CD4-positive, alpha-beta T cell treated with Interleukin-2 at 100 ng/mL for 4 hours (primary cell): ENCODE measurements at places on chromosomes 2 and 18.

GRCh38 chr2:240965905-240966456, 32.4 kb upstream of the SNED1 start:
- DNase-seq, result no peak

DNA sequence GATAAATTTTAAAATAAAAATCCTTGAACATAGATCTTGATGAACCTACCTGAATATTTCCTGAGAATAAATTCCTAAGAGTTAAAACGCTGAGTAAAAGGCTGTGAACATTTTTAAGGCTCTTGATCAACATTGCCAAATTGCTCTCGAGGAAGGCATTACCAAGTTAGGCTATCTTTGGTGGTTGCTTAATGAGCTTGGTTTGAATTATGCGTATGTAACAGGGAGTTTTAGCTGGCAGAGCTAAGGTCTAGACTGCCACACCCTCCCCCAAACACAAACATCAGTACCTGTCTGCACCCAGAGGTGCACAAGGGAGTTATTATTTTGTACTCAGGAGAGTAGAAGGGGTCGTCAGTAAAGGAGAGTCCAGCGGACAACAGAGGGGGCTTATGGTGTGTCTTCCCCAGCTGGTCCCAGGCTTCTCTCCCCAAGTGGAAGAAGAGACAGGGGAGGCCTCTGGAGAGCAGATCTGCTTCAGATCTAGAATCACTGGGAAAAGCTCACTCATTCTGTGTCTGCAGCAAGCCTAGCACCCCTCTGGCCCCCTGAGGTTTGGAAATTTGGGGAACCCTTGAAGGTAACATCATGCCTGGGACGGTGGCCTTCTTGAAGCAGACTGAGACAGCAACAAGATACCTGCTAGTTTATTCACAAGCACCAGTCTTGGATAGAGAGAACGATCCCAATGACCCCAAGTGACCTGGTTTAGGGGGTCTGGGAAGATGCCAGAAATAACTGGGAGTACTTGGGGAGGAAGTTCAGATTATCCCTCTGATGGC, 197.2 kb upstream of the ID2 start:
- DNase-seq, result peak; percentile 40

DNA sequence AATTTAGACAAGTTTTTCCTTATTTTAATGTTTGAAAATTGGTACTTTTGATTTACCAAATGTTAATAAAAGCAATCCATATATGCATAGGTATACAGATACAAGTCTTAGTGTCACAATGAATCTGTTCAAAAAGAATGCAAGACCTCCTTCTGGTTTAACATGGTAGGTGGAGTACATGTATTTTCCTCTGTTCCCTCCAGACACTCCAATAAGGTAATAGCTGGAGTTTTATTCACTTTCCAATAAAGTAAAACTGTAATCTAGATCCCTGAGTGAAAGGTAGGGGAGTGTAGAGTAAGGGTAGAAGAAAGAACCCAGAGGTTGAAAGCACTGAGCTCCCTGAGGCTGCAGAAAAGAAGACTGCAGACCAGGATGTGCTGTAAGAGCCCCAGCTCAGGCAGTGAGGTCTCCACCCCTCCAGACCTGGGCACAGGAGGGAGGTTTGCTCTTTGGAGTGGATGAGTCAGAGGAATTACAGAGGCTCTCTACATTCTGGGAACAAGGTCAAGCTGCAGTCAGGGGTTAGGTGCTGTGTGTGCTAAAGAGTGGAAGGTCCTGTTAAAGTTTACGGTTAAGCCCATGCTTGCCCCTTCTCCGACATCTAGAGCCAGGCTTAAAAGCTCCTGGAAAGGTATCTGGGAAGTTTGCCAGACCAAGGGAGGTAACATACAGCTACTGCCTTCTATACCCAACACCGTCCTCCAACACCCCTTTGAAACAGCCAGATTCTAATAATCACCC, 27.6 kb upstream of the STAT1 start:
- DNase-seq, result no peak

DNA sequence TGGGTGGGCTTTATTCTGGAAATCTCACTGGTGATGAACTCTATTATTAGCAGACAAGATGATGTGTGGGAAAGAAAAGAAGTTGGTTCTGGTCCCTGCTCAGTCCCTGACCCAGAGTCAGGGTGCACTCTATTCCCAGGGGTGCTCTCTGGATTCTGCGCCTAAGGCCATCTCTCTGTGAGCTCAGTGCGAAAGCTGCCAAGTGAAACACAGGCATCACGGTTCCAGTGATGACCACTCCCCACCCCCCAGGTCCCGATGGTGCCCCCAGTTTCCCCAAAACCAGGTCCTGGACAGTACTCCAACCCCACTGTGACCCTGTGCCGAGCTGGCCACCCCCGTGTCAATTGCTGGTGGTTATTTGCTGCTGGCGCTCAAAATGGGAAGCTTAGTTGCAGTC, 30.1 kb downstream of the RHOB start:
- no peak for DNase-seq

DNA sequence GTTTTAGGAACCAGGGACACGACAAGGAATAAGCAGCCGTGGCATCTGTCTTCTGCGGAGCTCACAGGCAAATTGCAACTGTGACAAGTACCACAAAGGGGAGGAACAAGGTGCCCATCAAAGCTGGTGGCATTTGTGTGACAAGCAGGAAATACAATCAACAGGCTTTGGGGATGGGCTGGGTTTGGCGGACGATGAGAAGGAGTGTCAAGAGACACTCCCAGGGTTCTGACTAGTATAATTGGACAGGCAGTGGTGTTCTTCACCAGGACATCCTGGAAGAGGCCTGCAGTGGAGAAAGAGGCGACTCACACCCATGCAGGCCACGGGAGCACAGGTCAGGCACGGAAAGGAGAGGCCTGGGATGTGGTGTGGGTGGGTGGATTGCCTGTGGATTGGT, 14.2 kb upstream of the SPATA3 start:
- DNase-seq, result peak; percentile 46

GRCh38 chr18:12056034-12056883, 37.4 kb upstream of the ANKRD62 start:
- DNase-seq, result no peak
